ENCODE measurements at places on chromosomes 6 and 20. TPM values are rescaled to one million over a fixed set of nuclear protein-coding genes. Genes with fewer than 3 reads are reported as not detected.

SLC35F1 gene
- not detected for total RNA-seq

CST5 gene
- total RNA-seq: not detected

SLC17A9 gene
- total RNA-seq: 0.27 TPM

C2 gene
- total RNA-seq: 1.1 TPM

RING1 gene
- total RNA-seq: 45.2 TPM

OR2J3 gene
- not detected for total RNA-seq

CGA gene
- not detected for total RNA-seq

PRSS16 gene
- 12.1 TPM for total RNA-seq

LSM14B gene
- total RNA-seq: 36.0 TPM

TMEM242 gene
- total RNA-seq: 17.0 TPM

PGC gene
- 0.81 TPM for total RNA-seq

LST1 gene
- 1.7 TPM for total RNA-seq

OVOL2 gene
- total RNA-seq: not detected

ORC3 gene
- total RNA-seq: 49.0 TPM

DEFB132 gene
- not detected for total RNA-seq

PXT1 gene
- total RNA-seq: not detected

HCRTR2 gene
- not detected for total RNA-seq

RIPOR2 gene
- total RNA-seq: 1.1 TPM

SNAP91 gene
- not detected for total RNA-seq

KIF16B gene
- 7.4 TPM for total RNA-seq

SYNGAP1 gene
- 15.2 TPM for total RNA-seq

SIRPB1 gene
- not detected for total RNA-seq

NSFL1C gene
- total RNA-seq: 99.1 TPM

CALHM6 gene
- not detected for total RNA-seq

MUCL3 gene
- total RNA-seq: not detected

UNC93A gene
- total RNA-seq: not detected

NR2E1 gene
- not detected for total RNA-seq

HSP90AB1 gene
- total RNA-seq: 2,162 TPM

CDYL gene
- total RNA-seq: 44.8 TPM

SLC24A3 gene
- not detected for total RNA-seq

MRAP2 gene
- total RNA-seq: 7.4 TPM

LRRC73 gene
- total RNA-seq: 0.34 TPM

HUS1B gene
- total RNA-seq: 1.0 TPM

TAF4 gene
- 20.4 TPM for total RNA-seq

AVP gene
- total RNA-seq: not detected

OOEP gene
- not detected for total RNA-seq

CCM2L gene
- total RNA-seq: not detected

KPNA5 gene
- total RNA-seq: 7.5 TPM

APOM gene
- 10.1 TPM for total RNA-seq

IL17F gene
- not detected for total RNA-seq

B3GAT2 gene
- not detected for total RNA-seq

NKX2-2 gene
- total RNA-seq: not detected

SSTR4 gene
- not detected for total RNA-seq

GUCA1A gene
- total RNA-seq: not detected

ZBTB46 gene
- 4.6 TPM for total RNA-seq

SEMG2 gene
- not detected for total RNA-seq

PPP1R16B gene
- 11.5 TPM for total RNA-seq

ULBP3 gene
- total RNA-seq: 0.38 TPM

RHAG gene
- 327 TPM for total RNA-seq

BAK1 gene
- 28.2 TPM for total RNA-seq

MOCS1 gene
- 12.7 TPM for total RNA-seq

GJA10 gene
- total RNA-seq: not detected

CLVS2 gene
- 0.13 TPM for total RNA-seq

TSBP1 gene
- not detected for total RNA-seq

LY6G6C gene
- total RNA-seq: not detected

GMEB2 gene
- 11.5 TPM for total RNA-seq

Measured in K562 (cell line).